ENCODE measurements at places on chromosomes 2 and 18.

DNA sequence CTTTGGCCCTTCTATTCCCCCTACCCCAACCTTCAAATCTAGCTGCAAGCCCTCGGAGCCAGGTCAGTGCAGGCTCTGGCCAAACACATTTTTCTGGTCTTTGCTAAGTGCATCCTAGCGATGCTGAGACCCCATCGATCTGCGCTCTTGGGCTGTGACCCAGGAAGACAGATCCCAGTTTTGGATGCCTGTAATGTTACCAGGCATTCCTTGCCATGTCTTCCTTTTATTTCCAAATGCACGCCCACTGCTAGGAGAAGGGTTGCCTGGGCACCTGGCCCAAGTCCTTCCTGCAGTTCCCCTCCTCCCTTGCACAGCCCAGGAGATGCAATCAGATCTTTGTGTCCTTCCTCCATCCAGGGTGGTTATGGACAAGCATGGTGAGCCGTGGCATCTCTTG, 124.6 kb downstream of the TPGS2 start:
- no peak for DNase-seq

GRCh38 chr2:9110346-9110884, 96.2 kb upstream of the ASAP2 start:
- no peak for DNase-seq

- DNase-seq, result no peak
These were observed 513.0 kb downstream of the GALR1 start for GRCh38 chr18:77762642-77763041.

DNA sequence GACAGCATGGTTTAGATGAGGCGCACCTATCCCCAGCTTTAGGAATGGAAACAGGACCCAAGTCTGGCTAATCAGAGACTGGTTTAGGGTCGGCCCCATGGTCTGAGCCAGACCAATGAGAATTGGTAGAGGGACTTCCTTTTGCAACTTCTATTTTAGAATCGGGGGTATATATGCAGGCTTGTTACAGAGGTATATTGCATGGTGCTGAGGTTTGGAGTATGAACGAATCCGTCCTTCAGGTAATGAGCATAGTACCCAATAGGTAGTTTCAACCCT, 1.5 kb upstream of the BOLA3 start:
- no peak for DNase-seq

GRCh38 chr2:61714210-61714609, 139.7 kb downstream of the FAM161A start:
- DNase-seq, result no peak

DNA sequence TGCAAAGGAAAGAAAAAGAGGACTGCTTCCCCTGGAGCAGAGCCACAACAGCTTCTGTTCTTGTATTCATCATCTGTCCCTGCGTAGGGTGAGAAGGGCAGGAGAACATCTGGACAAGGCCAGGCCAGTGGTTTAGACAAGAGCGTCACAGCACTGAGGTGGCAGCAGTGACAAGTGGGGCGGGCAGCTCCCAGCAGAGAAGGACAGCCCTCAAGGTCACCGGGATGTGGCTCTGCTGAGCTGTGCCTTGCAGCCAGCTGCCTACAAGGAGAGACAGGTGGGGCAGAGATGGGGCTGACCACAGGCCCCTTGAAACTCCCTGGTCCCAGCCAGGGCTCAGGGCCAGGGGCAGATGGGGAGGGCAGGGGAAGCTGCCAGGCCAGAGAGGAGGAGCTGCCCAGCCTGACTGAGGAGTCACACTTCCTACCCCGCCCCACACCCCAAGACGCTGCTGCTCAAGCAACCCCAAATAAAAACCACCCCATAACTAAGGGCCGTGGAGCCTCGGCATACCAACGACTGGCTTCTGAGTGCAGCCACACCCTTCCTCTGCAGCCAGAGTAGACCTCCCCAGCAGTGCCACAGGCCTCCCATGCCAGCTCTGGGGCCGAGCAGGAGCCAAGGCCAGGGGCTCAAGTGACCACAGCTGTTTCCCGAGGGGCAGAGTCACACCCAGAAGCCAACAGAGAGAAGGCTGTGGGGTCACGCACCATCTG, 5.4 kb downstream of the RAB11FIP5 start:
- DNase-seq, result no peak

DNA sequence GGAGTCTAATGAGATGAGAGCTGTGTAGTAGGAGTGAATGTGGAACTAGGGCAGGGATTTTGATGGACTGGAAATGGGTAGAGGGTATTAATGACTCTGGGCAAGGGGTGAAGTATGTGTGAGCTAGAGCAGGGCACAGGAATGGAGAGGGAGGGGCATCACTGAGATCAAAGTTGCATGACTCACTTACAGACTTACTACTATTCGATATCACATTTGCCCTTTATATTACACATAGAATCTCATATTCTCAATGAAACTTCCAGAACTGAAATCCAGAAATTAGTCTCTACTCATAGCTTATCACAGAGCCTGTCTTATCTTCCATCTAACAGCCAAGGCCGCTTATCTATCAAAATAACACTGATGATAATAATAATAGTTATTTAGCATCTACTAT, 20.0 kb upstream of the ITGB6 start:
- DNase-seq, result no peak

- DNase-seq, result no peak
These were observed 202.7 kb downstream of the BCL11A start for GRCh38 chr2:60350791-60351190.

- DNase-seq, result no peak
These were observed 66.0 kb downstream of the CDH2 start for GRCh38 chr18:28110924-28111323.

- DNase-seq, result peak; percentile 77
These were observed 1.5 kb downstream of the RHOB start for GRCh38 chr2:20448246-20448976.

DNA sequence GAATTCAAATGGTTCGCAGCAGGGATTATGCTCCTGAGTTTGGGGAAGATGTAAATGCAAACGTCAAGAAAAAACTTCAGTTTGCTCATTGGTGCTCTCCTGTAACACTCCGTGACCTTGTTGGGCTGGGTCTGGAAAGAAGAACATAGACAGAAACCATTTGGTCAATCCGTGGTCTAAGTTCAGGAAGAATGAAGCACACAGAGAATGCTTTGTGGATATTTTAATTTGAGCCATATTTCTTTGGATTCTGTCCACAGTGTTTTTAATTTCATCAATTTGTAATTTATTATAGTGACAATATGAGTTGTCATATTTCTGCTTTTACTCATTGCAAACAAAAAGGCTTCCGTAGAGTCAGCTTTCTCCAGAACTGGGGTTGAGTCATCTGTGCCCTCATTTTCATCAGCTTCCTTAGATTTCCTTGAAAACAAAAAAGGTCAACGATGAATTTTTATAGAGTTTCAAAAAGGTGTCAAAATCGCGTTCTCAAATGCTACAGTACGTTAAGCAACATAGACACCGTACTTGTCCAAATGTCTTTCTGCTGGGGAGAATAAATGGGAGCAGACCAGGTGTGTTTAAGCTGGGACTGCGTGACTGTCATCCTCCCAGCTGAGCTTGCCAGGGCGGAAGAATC, 606.4 kb downstream of the RNF144A start:
- DNase-seq, result no peak

- DNase-seq, result no peak
These were observed at the start of gene GAREM2 for GRCh38 chr2:26172871-26173775. Gene GAREM2, plus strand, starts transcription at chr2:26173088. Its CDS starts 133 bp downstream, at chr2:26173221.

DNA sequence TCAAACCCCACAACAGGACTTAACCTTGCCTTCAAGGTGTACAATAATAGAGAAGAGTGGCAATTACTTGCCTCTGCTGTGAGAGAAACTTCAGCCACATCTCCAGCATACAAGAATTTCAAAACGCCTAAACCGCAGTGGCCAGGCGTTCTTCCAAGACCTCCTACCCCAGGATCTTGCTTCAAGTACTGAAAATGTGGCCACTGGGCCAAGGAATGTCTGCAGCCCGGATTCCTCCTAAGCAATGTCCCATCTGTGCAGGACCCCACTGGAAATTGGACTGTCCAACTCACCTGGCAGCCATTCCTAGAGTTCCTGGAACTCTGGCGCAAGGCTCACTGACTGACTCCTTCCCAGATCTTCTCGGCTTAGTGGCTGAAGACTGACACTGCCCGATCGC, 2.8 kb upstream of the CYB5A start:
- no peak for DNase-seq

- DNase-seq, result no peak
These were observed 9.2 kb upstream of the DNAH7 start for GRCh38 chr2:196077821-196078220.

- no peak for DNase-seq
These were observed 10.3 kb upstream of the SCG2 start for GRCh38 chr2:223612501-223612900.

- no peak for DNase-seq
These were observed 1265.0 kb downstream of the LRP1B start for GRCh38 chr2:140865837-140866236.

DNA sequence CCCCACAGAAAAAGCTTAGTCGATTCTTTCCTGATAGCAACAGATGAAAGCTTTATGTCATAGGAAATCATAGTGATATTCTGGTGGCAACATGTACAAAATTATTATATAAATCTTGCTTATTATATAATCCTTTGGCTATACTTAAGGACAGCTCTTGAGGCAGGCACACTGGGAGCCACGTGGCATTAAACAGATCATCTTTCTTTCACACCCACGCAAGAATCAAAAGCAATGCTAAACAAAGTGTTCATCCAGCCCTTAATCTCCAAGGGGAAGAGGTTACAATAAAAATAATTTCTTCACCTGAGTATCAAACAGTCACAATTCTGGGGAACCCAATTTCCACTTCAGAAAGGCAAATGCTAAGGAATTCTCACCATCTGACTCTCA, 57.8 kb downstream of the CYB5A start:
- DNase-seq, result no peak

DNA sequence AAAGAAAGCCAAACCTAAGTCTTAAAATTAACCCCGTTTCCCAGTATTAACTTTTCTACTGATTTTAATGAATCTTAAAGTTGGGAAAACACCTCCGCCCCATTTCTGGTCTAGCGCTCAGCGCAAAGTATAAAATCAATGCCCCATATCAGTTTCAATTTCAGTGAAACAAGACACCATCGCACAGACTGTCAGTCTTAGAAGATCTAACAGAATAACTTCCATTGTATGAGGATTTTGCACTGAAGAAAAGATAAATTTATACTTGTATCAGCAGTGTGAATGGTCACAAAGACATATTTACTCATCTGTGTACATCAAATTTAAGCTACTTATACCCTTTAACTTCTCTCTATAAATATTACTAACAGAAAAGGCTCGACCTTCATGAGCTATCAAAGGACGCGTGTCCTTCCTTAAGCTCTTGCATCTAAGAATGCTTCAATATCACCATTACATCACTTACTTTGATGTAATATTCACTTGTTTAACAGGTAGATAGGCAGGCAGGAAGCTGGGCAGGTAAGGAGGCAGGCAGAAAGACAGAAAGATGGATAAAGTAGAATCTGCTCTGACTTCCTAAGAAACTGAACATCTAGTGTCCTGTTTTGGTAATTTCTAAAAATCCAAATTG, 183.0 kb downstream of the TCF4 start:
- DNase-seq, result peak; percentile 72

- DNase-seq, result no peak
These were observed 14.4 kb downstream of the FBLN7 start for GRCh38 chr2:112152476-112153178.

DNA sequence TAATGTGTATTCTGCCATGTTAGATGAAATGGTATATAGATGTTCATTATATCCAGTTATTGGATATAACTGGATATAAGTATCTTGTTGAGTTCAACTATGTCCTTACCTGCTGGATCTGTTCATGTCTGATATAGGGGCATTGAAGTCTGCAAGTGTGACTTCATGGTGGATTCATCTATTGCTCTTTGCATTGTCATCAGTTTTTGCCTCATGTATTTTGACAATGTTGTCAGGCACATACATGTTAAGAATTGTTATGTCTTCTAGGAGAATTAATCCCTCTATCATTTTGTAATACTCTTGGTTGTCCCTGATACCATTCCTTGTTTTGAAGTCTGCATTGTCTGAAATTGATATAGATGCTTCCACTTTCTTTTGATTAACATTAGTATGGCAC, 15.4 kb downstream of the ZNF24 start:
- DNase-seq, result no peak

DNA sequence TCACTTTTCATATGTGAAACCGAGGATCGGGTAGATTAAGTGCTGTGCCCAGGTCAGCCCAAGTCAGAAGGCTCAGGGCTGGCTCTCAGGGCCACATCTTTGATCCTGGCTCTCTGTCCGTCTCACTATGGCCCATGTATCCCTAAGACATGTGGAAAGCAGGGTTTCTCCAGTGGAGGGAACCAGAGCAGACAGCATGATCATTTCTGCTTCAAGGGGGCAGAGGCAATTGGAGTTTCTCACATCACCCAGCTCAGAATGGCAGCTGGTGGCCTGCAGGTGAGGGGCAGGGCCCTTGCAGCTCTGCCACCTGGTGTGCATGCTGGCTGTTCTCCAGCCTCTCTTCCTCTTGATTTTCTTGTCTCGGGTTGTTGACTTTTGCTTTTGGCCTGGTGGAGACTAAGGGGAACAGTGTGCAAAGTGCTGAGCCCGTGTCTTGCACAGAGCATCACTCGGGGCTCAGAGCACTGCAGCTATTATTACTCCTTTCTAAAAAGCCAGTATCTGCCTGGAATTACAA, 27.0 kb downstream of the LDLRAD4 start:
- DNase-seq, result no peak

- no peak for DNase-seq
These were observed 1.2 kb upstream of the EN1 start for GRCh38 chr2:118848381-118849225.

GRCh38 chr18:40812981-40813515, 1142.0 kb upstream of the PIK3C3 start:
- DNase-seq, result no peak

DNA sequence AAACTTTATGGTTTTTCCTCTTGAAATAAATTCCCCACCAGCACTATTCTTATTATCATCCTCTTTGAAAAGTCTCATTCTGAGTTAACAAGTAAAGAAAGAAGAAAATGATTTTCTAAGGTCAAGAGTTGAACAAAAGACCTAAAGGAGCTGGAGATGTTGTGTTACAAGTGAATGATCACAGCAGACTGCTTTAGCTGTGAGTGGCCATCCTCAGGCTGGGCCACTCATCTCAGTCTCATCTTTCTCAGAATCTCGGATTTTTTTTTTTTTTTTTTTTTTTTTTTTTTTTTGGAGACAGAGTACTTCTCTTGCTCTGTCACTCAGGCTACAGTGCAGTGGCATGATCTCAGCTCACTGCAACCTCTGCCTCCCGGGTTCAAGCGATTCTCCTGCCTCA, 133.3 kb downstream of the CDH2 start:
- no peak for DNase-seq

- no peak for DNase-seq
These were observed 325.4 kb downstream of the ERBB4 start for GRCh38 chr2:212213191-212213590.

DNA sequence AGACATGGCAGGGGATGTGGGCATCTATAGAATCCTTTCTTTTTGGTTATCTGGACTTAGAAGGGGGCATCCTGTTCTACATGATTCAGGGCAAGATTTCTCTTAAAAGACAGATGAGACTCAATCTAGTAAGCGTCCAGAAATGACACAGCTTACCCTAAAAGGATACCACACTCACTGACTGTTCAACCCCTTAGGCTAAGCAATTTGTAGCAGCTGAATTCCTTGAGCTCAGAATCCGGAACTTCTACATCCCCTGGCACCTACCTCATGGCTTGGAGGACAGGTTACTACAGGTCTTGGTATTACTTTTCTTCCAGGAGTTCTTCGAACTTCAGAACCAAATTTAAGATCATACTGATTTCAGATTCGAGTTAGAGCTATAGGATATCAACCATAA, 138.4 kb downstream of the LAMA3 start:
- DNase-seq, result no peak

GRCh38 chr2:175048275-175048674, 43.1 kb upstream of the CHN1 start:
- DNase-seq, result no peak

- no peak for DNase-seq
These were observed 40.6 kb upstream of the MAP2 start for GRCh38 chr2:209383212-209383611.

Measured in pons (tissue), 1 donor.